Iris pigment epithelial cell (primary cell): ENCODE measurements at places on chromosomes 3 and 15.

GRCh38 chr15:31799715-31800321 is 230.5 kb upstream of the CHRNA7 start:
- no peak for DNase-seq

GRCh38 chr3:111812701-111813100 is 46.4 kb upstream of the PHLDB2 start:
- DNase-seq = peak; percentile 43

DNA sequence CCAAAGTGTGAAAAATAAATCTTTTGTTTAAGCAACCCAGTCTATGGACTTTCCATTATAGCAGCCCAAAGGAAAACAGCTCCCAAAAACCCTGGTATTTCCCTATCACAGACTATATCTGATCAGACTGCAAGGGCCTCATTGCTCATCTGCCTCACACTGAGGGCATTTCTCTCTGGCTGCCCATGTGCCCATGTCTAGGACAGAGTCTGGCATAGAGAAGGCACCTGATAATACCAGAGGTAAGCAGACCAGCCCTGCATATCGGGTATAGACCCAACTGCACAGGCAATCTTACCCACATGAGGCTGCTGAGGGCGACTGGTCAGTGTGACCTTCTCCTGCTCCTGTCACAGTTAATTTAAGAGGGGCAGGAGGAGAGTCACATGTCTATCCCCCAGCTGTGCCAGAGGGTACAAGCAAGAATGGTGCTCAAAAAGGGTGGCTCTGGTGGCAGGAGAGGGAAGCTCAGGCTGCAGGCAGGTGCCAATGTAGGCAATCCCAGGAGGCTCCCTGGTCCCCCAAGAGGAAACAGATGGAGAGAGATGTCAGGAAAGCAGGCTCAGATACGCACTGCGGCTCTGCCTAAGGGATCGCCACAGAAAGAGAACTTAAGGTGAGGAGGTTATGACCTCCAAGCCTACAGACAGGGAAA is 3.1 kb downstream of the CSRNP1 start:
- DNase-seq = no peak

DNA sequence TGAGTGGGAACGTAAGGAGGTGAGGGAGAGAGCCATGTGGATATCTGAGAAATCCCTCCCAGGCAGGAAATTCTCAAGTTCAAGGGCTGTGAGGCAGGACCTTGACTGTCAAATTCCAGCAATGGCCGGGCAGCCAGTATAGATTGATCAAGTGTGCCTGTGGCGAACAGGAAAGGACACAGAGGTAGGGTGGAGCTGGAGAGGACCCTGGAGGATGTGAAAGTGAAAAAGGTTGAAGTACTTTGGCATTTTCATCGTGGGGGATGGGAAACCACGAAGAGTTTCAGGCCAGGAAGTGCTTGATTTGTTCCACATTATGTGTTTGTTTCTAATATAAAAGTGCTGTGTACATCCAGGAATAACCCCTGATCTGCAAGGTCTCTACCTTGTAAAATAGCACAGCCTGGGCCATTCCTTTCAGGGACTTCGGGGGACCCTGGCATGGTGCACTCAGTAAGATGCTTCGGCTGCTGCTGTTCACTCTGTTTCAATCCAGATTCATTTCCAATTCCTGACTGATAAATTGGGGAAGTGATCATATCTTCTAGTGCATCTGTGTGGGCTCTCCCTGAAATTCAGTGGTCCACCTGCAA is 156.6 kb downstream of the MCTP2 start:
- no peak for DNase-seq
